Stimulated activated naive CD8-positive, alpha-beta T cell treated with anti-CD3 and anti-CD28 coated beads, Interleukin-15, Interleukin-2, amounts not matched to agents 100 U/mL and 50 U/mL, for 24 hours (primary cell): ENCODE measurements at places on chromosomes 12 and 14.

DNA sequence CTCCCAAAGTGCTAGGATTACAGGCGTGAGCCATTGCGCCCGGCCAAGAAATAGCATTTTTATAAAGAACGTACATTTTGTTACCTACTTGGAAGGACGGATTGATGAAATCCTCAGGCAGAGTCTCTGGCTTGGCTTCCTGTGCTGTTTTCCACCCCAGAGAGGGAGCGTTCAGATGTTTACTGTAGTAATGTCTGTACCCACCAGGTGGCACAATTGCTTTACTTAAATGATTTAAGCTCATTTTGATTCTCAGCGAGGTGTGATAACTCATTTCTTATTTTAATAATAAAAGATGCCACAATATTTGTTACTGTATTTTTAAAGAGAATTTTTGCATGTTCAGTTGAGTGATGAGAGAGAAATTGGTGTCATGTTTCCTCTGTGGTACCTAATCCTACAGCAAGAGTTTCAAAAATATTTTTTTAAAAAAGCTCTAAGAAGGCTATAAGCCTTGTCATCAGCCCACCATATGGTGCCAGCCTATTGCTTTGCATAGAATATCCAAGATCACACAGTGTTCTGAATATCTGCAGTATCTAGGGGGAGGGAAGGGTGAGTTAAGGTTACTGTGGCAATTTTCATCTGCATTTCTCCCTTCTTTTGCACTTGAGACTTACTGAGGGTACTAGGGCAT lies 82.6 kb upstream of the TRAF3 start:
- peak; percentile 60 for DNase-seq

GRCh38 chr12:58171914-58172313 lies 230.5 kb downstream of the ATP23 start:
- DNase-seq, result no peak

GRCh38 chr12:108657130-108657745 lies 23.5 kb upstream of the SELPLG start:
- no peak for DNase-seq

DNA sequence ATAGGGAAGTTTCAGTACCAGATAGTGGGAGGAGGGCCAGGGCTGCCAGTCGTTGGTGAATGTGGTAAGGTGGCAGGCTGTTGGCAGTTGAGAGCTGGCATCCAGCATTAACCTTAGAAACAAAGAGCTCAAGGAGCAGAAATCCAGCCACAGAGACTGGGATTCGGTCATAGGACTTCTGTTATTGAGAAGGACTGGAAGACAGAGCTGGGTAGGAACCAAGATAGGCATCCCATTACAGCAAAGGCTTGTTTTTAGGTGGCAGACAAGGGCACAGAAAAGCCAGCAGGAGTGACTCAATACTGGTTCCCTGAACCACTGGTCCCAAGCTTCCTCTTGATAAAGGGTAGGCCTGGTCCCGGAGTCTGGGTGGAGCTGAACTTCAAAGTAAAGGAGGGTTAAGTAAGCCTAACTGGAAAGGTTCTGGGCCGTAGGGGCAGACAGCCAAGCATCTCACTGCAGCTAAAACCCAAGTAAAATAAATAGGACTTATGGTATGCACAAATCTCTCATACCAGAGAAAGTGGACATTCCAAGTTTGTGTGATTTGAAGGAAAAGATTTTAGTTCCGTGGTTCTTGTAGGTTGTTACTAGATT lies 147.9 kb downstream of the ETV6 start:
- no peak for DNase-seq

GRCh38 chr12:95412482-95413311 lies 61.3 kb upstream of the METAP2 start:
- no peak for DNase-seq

GRCh38 chr12:51051787-51052186 lies 3.7 kb downstream of the LETMD1 start:
- DNase-seq, result no peak
